Peyer's patch (tissue), 4 donors: ENCODE measurements at places on chromosomes 11 and 22.

DNA sequence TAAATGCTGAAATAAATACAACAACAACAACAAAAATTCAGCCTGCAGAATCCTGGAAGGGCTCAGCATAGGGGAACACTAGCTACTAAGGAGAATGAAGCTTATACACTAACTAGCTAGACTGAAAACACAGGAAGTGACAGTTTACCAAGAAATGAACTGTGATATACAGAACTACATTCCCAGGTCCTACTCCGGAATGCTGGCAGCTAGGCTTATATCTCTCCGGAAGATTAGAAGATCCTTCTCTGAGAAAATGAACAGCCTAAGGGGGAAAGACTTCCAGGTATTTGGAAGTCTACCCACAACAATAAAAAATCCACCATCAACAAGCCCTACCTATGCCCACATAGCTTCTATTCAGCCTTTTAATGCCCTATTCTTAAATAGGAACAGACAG, 31.0 kb downstream of the CCDC34 start:
- no peak for DNase-seq

- no peak for DNase-seq
These were observed 285.0 kb downstream of the TTC28 start for GRCh38 chr22:28394513-28395110.

DNA sequence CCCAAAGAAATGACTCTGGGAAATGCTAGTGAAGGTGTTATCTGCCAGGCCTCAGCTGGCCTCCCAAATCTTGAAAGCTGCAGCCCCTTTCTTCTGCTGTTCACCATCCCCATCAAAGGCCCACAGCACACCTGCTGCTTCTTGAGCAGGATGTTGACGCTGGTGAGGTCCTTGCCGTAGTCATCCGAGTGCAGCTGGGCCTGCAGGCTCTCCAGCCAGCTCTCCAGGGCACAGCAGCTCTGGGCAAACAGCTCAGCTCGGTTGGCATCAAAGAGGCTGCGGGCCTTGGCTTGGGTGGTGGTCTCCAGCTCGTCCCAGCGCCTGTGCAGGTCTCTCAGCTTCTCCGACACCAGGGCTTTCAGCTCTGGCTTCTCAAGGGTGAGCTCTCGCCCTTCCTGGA, 18.5 kb upstream of the RBM4B start:
- DNase-seq: no peak

GRCh38 chr11:132941024-132941646, 591.2 kb downstream of the OPCML start:
- no peak for DNase-seq

GRCh38 chr11:2132246-2132645, 6.9 kb downstream of the IGF2 start:
- DNase-seq: no peak

DNA sequence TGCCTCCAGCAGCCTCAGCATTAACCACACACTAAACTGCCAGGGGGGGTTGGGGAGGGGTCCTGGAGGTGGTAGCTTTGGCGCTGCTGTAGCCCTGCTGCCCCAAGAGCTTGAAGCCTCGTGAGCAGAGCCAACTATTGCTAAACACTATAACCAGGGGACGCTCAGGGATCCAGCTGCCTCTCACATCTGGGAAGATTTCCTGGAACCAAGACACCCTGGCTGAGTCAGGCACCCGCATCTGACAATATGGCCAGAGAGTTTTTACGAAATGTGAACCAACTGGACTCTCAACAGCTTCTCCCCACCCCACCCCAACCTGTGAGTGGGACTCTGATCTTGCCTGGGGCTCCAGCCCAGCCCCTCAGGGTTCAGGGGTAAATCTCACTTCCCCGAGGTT, 14.3 kb downstream of the C1QTNF6 start:
- DNase-seq: no peak

DNA sequence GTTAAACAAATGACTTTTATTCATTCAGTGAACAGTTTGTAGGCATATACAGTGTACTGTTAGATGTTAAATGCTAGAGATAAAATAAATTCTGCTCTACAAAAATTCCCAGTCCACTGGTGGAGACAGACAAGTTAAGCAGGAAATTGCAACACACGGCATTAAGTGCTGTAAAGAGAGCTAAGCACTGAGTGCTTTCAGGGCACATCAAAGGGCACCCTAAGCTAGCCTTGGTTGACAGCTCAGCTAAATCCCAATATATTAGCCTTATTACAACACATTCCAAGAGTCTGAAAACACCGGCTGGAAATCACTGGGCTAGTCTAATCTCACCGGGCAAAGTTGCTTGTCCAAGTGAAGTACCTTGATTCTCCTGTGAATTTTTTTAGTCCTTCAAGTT, 55.1 kb downstream of the NOX4 start:
- DNase-seq: no peak

DNA sequence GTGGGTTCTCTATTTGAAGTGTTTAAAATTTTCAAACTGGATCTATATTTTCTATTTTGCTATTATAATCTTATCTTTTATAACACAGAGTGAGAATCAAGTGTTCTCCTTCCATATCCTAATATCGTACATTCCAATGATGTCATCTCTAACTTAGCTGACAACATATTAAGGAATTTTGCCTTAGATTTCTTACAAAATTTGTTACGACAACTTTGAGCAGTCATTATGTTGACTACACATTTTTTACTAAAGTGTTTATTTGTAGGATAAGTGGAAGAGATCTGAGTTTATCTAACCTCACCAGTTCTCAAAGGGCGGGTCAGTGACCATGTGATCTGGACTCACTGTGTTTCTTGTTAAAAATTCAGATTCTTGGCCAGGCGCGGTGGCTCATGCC, 12.7 kb downstream of the BTG4 start:
- no peak for DNase-seq

- no peak for DNase-seq
These were observed 9.4 kb downstream of the TOB2 start for GRCh38 chr22:41437198-41437597.

DNA sequence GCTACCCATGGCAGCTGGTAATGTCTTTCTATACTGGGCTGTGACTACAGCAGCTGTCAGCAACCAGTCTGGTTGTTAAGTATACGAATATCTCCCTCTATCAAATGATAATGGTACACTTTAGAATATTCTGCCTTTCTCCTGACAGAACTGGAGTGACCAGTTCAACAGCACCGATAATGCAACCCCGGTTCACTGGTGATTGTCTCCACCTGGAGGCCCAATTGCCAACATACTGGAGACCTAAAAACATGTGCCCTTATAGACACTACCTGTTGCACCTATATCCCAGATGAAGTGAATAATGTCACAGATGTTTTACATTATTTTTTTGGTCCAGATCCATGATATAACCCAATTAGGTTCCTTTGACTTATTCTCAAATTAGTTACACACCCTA, 21.1 kb downstream of the OR5P2 start:
- no peak for DNase-seq
